Occipital lobe (tissue), 3 donors: ENCODE measurements at places on chromosomes 4 and X.

- DNase-seq = no peak
Observed at GRCh38 chrX:136206916-136207315, 44.3 kb downstream of the MAP7D3 start.

DNA sequence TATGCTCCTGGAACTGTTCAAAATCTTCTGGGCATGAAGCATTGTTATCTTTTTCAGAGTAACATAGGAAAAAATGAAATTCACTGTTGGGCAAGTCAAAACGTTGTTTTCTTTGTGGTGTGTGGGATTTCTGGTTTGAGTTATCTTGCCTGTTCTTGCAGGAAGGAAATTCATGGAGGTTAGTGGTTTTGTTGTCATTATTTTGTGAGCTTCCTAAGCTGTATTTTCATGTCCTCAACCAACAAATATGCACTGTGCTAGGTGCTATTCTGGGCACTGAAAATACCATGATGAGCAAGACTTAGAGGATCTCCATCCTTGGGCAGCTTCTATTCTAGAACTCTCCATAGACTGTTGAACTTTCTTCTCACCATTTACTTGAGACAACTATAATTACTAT, 16.9 kb downstream of the SPINK2 start:
- DNase-seq = no peak

GRCh38 chr4:73676861-73677323, 56.7 kb upstream of the RASSF6 start:
- DNase-seq = no peak

DNA sequence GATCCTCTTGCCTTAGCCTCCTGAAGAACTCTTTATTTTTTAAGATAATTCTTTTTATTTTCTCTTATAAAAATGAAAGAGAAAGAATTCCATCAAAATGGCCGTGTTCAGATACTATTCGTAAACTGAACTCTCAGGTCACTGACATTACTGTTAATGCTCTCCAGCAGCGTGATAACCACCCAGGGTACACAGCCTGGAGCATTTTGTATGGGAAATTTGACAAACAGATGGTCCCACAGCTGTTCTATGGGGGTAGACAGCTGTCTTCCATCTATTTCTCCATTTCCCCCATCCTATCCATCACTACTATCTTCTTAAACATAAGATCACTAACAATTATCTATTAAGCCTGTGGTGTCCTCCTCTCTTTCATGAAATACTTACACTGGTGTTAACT, 47.8 kb downstream of the SYNPO2 start:
- no peak for DNase-seq

- DNase-seq = no peak
Observed at GRCh38 chr4:121484633-121485032, 103.8 kb upstream of the QRFPR start.

- no peak for DNase-seq
Observed at GRCh38 chrX:23327104-23327503, 7.5 kb upstream of the PTCHD1 start.

GRCh38 chr4:177239878-177240277, 69.8 kb upstream of the NEIL3 start:
- DNase-seq = no peak

- no peak for DNase-seq
Observed at GRCh38 chrX:107646735-107647134, 18.4 kb downstream of the PRPS1 start.

DNA sequence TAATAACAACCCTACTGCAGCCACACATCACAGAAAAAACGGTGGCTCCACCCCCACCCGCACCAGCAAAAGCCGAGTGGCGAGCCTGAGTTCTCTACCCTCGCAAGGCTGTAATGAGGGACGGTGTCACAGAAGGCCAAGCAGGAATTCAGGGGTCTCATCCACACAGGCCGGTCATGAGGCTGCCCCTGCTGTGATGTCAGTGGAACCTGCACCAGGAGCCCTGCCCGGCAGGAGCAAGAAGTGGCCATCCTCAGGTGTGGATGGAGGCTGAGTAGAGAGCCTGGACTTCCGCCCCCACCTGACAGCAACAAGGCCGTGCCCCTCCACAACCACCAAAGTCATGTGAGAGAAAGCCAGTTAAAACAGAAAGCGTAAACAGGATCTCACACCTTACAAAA, 20.6 kb downstream of the LYAR start:
- no peak for DNase-seq

DNA sequence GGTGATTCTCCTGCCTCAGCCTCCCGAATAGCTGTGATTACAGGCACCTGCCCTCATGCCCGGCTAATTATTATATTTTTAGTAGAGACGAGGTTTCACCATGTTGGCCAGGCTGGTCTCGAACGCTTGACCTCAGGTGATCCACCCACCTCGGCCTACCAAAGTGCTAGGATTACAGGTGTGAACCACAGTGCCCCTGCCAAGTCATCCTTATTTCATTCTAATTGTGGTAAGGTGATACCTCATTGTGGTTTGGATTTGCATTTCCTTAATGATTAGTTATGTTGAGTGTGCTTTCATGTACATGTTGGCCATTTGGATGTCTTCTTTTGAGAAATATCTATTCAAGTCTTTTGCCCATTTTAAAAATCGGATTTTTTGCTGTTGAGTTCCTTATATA, 93.0 kb downstream of the USP9X start:
- DNase-seq = no peak

GRCh38 chrX:44770121-44770520, 73.7 kb upstream of the DUSP21 start:
- DNase-seq = no peak

DNA sequence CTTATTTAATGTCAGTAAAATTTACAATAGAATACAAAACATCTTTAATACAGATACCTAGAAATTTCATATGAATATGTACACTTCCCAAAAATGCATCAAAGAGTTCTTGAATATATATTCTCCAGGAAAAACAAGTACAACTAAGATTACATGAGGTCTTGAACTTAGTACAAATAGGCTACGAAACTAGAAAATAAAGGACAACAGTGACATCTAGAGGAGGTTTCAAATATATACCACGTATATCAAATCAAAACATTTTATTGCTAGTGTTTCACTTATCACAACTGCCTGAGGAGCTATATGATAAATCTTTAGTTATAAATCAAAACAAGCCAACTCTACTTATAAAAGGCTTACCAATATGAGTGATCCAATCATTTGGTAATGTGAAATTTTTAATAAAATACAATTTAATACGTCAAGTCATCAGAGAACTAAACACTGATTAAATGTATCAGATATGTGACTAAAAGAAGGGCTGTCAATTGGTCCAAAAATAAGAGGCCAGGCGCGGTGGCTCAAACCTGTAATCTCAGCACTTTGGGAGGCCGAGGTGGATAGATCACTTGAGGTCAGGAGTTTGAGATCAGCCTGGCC, 36.6 kb downstream of the ANAPC10 start:
- DNase-seq = no peak

DNA sequence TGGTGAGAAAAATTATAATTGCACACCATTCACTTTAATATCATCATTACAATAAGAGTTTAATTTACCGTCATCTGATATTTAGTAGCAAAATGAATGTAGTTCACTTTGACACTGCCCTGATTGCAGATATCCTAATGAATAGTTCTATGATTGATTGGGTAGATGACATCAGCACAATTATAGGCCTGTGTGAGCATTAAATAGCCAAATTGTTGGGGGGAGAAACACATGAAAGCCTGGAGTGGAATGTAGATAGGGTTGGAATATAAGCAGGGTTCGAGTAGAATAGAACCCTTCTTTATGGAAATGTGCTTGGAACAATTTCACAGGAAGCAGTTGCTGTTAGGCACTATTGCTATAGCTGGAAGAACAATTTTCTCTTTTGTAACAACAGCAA, 1526.2 kb downstream of the RPA4 start:
- no peak for DNase-seq

- DNase-seq = peak; percentile 72
Observed at GRCh38 chrX:47143894-47144625, 442 bp downstream of the NDUFB11 start.

DNA sequence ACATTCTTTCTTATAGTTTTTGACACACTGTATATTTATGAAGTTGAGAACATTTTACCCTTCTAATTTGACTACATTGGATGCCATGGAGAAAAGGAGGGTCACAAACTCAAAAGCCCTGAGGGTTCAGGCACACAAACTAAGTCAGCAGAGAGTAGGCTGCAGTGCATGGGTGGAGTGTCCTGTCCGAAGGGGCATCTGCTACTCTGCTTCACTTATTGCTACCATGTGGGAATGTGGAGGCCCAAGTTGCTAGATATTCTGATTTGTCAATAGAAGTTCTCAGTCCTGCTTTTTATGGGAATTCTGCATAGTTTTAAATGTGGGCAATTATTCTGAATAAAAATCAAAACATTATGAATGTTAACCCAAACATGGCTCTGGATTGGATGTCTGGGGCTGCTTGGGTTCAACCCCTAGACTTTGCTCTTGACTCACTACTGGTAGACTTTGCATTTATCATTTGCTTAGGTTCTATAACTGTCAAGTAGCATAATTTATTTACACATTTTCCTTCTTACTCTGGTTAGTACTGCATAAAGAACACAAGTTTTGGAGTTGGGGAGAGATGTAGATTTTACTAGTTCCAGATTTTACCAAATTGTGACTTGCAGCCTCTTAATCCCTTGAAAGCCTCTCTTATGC, 255.1 kb downstream of the SPRY1 start:
- DNase-seq = no peak

- no peak for DNase-seq
Observed at GRCh38 chr4:109916027-109916409, 3.3 kb downstream of the EGF start.

DNA sequence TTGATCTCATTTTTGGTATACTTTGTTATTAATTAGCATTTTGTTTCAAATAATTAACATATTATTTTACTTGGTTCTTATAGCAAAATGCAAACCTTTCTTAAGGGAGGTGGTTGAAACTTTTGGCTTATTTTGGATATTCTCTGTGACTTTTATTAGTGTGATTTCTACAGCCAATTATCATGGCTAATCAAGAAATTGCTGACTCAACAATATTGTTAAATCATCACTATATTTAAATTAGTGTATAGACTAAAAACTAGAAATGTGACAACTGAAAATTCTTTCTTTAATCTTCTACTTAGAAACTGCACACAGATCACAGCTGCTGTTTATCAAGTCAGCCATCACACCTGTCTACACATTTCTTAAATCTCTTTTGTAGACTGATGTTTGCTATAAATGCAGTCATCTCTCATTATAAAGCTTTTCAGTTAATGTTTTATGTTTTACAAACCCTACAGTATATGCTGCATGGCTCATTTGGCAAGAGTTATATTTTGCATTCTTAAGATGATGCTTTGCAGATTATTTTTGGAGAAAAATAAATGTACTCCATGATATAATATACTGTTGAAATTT, 389.8 kb upstream of the PCDH10 start:
- no peak for DNase-seq

- DNase-seq = no peak
Observed at GRCh38 chr4:183821076-183821853, 83.8 kb upstream of the STOX2 start.

- DNase-seq = no peak
Observed at GRCh38 chr4:39341075-39341725, 25.0 kb downstream of the RFC1 start.

DNA sequence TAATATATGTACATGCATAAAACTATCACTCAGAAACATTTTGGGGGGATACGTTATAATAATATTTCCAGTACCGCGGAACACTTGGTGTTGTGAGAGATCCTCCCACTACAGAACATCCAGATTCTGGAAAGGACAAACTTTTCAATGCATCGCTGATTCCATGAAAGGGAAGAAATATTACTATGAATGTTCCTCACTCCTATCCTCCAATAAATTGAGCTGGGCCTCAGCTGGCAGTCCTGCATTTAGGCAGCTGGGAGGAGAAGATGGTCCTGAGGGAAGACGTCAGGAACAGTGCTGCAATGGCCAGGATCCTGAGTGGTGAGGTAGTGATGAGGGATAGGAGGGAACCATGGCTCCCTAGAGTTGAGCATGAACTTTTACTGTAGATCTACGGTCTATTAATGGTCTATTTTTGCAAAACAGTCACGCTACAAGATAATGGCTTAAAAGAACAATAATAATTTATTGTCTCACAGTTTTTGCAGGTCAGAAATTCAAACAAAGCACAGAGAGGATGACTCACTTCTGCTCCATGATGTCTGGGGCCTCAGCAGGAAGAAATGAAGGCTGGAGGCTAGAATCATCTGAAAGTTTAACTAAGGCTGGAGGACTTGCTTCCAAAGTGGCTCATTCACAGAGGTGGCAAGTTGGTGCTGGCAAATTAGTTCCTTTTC, 538.1 kb downstream of the STIM2 start:
- DNase-seq = no peak

DNA sequence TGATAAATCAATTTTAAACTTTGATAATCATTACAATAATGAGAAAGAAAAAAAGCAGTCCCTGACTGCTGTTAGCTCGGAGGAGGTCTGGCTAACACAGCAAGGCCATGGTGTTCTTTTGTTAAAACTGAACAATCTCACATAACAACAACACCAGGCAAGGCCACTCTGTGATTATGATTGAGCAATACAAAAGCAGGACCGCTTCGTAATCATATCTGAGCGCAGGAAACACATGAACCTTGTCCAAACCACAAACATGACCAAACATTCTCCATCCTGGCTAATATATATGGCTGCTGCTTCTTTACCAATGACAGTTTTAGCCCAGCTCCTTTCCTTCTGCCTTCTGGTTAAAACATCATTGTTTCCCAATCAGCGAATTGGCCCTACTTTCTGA, 76.8 kb upstream of the DDX53 start:
- no peak for DNase-seq

- DNase-seq = no peak
Observed at GRCh38 chr4:117893207-117893606, 141.1 kb upstream of the NDST3 start.

DNA sequence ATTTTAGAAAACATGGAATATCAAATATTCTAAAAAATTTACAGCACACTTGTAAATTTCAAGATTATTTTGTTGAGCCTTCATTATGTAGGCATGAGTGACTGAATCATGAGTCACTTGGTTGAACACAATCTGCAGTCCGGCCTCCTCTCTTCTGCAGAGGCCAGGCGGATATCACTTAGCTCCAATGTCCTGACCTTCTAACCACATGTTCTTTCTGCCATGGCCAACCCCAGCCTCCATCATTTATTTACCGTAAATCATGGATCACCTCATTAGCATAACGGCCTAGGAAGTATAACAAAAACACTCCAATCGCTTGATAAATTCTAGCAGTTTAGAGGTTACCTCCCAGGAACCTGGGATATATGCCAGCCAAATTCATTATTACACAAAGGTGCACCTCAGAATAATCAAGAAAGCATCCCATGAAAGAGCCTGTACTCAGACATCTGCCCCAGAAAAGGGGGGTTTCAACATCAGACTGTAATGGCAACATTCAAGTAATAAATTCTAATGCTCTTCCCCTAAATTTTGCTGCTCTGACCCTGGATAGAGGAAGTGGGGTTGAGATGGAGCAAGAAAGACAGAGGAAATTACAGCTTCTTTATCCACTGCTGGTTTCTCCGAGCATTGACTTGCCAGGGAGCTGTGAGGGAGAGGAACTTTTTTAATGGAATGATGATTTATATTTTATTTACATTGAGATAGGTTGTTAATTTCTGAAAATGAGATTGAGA, 2153.6 kb upstream of the AGA start:
- no peak for DNase-seq
